Esophagus muscularis mucosa (tissue), 4 donors: ENCODE measurements at places on chromosomes 13 and 19.

DNA sequence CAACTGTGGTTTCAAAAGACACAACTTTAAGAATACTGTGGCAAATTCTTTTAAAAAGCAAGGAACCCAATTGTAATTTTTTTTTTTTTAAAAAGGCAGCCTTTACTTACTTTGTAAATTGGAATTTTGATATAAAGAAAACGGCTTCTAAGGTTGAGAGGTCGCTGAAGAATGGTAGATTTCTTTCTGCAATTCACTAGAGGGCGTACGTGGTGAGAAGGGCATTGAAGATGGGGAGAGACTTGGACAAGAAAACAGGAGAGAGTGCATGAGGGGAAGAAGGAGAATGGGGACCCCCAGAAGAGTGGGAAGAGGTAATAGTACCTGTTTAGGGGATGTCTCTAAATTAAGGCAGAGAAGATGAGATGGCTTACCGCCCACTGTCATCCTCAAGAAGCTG is 33.5 kb upstream of the PABPC3 start:
- no peak for DNase-seq

DNA sequence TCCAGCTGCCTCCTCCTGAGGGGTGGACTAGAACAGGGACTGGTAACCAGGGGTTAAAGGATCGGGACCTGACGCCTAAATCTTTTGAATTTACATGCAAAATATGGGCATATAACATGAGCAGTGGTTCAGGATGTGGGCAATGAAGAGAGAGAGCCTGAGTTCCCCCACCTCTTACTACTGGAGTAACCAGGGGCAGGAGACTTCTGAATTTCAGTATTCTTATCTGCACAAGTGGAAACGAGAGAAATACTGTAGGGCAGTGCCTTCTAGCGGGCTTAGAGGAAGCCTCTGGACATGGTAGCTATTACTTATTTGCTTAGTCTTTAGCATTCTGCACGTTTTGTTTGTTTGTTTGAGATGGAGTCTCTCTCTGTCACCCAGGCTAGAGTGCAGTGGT is 26.3 kb downstream of the BCAT2 start:
- DNase-seq: no peak

DNA sequence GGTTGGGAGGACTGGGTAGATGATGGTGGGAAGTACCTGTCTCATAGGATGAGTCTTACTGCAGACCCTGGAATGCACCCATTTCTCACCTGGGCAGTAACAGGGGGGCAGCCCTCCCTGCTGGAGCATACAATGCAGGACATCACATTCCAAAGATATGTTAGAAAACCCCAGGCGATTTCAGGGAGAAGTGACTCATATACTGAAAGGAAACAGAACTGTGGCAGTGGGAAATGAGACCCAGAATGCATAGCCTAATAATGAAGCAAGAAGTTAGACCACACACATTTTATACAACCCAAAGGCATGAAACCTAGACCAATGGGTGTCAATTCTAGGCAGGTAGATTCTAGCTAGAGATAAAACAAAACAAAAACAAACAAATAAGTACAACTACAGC is 402.7 kb downstream of the IRS2 start:
- DNase-seq: peak; percentile 29

DNA sequence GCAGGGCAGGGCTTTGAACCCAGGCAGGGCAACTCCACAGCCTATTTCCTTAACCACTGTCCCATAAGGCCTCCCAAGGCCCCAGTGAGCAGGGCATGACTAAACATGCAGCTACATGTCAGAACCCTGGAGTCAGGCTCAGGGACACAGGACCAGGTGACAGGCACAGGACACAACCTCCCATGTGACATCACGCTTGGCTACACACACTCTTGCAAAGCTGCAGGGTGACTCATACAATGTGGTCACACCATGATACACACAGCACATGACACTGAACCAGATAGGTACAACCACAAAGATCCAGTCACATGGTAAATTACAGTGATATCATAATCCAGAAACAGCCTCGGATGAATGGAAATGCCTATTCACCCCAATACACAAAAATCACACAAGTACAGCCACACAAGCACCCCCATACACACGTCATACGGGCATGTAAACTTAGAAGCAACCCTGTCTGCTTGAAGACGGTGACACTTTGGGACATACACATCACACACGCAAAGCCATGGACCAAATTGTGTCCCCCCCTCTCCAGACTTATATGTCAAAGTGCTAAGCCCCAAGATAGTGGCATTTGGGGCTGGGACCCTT is 14.5 kb downstream of the KLK4 start:
- no peak for DNase-seq

DNA sequence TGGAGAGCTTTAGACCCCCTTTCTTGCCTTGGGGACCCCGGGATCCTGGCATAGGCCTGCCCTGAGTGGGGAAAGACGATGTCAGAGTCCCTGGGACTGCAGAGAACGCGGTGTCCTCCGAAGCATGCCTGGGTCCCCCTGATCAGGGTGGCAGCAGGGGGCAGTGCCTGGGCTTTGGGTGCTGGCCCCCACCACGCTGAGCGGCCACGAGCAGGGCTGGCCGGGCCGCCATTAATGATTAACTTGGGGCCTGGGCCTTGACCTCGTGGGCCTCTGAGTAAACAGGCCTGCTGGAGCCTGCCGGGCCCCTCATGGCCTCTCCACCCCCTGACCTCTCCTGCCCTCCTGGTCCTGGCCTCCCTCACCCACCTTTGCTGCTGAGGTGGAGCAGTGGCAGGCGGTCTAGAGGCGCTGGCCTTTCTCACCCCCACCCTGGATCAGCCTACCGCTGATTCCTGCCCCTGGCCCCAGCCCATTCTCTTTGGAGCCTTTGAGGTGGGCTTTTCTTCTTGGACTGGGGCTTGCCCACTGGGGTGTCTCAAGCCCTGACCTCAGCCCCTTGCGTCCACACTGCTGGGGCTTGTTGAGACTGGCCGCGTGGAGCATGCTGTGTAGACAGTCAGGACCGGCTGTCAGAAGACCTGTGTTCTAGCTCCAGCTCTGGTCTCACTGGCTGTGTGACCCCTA is 26.3 kb downstream of the CEBPA start:
- DNase-seq: no peak

- DNase-seq: no peak
Observed at GRCh38 chr13:29801102-29801501, 49.3 kb downstream of the UBL3 start.

GRCh38 chr19:41595258-41595889 is 19.4 kb downstream of the CEACAM21 start:
- DNase-seq: no peak

- no peak for DNase-seq
Observed at GRCh38 chr13:112669881-112670499, 19.8 kb upstream of the ATP11A start.

DNA sequence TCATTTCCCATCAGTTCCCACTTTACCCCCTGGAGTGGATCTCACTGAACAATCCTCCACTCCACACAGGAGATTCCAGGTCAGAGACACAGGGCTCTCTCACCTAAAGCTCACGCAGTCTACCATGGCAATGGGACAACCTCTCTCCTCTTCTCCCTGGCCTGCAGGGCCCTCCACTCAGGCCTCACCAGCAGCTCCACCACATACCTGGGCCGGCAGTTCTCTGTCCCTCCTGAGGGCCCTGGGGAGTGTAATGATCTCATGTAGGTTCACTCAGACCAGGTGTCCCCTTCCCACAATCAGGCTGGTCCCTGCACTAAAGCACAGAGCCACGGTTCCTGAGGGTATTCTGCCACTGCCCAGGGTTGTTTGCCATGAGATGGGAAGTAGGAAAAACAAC is 15.6 kb downstream of the CEACAM3 start:
- DNase-seq: no peak

DNA sequence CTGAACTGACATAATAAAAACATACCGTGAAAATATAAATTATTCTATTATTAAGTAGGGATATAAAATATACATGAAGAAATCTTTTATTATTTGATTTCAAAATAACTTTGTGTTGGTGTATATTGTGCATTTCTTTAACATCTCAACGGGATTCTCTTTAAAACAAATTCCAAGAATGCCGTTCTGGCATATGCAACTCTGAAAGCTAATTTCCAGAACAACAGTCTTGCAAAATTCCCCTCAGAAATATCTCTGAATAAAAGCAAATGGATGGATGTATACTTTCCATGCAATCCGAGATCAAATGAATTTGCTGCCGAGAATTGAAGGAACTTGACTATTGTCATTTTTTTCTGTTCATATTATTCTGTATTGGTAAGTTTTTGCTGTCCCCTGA is 1579.8 kb downstream of the PCDH9 start:
- DNase-seq: no peak

GRCh38 chr19:41955521-41955920 is 3.6 kb downstream of the RABAC1 start:
- no peak for DNase-seq

- DNase-seq: no peak
Observed at GRCh38 chr19:41776700-41777099, 19.7 kb upstream of the CEACAM3 start.

DNA sequence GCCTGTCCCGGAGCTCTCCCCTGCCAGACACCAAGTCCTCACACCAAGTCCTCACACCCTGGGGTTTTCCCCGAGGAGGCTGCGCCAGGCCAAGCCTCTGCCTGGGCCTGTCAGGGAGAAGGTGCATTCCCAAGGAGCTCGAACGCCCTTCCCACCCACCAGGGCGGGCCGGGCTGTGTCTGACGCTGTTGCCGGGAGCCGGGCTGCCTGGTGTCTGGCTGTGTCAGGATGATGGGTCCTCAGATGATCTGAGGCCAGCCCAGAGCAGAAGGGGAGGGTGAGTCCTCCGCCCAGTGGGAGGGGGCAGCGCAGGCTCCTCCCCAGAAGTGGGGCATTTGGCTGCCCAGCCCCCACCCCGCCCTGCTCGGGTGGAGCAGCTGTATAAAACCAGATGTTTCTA is 2.3 kb upstream of the HAS1 start:
- DNase-seq: no peak

- DNase-seq: no peak
Observed at GRCh38 chr19:15372891-15373301, 6.7 kb downstream of the AKAP8 start.

DNA sequence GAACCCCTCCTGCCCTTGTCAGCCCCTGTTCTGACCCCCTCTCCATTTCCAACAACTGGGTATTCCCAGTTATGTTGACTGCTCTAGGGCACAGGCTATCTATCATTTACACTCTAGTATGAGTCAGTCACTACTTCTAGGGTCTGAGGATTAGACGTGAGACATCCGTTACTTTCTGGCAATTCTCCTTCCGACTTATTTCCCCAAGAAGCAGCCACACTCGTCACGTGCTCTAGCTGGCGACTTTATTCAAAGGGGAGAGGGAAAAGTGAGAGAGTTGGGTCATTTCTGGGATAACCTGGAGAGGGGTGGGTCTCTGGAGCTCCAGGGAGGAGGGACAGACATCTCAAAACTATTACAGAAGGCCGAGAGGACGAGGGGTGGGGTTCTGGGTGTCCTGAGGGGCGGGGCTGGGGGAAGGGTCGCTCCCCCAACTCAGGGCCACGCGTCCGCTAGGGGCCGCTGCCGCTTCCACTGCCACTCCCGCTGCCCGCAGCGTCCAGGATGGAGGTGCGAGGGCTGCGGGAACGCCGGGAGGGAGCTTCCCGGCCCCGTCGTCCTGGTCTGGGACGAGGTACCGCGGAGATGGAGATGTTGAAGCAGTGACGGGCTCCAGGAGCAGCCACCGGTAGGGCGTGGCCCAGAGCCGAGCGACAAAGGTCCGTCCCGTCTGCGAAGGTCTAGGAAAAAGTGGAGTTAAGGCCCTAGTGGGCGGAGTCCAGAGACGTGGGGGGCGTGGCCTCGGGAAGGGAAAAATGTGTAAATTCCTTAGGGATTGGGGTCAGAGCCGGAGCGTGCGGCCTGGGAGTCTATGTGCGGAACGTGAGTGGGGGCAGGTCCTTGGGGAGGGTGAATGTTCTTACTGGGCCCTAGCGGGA is 8.9 kb downstream of the RTBDN start:
- DNase-seq: no peak

- no peak for DNase-seq
Observed at GRCh38 chr13:31201341-31202031, 1.7 kb downstream of the B3GLCT start.

DNA sequence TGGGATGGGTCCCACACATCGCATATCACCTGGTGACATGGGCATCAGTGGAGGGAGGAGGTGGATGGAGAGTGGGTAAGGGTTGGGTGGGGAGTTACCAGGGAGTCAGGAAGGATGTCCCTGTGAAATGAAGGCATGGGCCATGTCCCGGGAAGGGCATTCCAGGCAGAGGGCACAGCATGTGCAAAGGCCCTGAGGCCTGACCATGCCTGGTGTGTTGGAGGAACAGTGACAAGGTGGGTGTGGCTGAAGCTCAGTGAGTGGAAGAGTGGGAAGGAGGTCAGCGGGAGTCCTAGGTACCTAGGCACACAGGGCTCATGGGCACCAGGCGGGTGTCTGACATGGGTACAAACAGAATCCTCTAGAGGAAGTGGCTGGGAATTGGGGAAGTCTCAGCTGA is 11.0 kb upstream of the COLGALT1 start:
- no peak for DNase-seq

DNA sequence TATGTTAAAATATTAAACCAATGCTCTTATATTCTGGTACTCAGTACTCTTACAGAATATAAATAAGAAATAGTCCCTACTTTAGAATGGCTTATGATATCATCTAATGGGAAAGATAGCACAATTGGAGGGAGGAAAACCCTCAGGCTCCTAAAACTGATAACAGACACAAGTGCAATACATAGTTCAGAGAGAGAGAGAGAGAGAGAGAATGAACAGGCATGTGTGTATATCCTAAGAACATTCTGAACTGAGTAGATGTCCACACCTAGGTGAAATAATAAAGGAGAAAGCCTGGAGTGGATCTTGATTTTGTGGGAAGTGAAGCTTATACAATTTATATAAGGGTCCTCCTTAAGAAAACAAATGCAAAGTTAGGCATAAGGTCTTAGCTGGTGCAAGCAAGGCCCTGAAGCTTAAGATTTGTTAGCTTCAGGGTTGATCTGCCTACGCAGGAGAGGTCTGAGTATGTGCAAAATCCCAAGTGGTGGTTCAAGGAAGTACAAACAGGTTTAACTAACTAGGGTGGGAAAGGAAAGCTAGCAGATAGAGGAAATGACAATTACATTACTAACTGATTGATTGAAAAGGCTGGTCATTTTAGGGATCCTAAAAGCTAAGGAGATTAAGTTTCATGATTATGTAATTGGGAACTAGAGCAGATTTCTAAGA is 53.3 kb downstream of the SOX21 start:
- DNase-seq: no peak

- DNase-seq: no peak
Observed at GRCh38 chr19:53555352-53555751, 17.4 kb downstream of the ZNF331 start.

DNA sequence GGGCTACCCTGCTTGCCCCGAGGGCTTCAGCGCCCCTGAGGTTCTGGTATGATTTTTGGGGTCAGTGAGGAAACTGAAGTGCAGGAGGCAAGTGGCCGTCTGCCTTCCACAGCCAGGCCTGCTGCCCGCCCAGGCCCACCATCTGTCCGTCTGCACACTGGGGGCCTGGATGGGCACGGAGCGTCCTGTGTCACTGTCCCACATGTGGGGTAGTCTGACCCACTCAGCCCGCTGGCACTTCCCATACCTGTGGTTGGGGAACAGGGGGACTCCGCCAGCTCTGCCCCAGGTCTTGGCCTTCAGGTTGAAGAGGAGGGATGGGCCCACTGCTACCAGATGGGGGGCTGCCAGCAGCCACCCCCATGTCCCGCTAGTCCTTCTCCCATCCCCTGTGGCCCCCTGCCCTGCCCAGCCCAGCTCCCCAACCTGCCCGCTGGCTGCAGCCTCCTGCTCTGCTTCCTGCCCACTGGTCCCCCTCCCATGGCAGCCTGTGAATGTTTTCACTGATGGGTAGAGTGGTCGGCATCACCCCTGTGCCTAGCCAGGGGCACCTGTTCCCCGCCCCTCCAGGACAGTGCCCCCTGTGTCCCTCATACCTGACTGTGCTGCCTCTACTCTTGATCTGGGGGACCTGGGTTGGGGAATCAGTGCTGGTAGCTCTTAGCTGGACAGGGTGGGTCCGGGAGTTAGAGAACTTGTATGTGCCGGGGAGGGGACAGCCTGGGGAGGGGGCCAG is 9.5 kb downstream of the PIAS4 start:
- no peak for DNase-seq
